ENCODE measurements at places on chromosomes 3 and 15.

DNA sequence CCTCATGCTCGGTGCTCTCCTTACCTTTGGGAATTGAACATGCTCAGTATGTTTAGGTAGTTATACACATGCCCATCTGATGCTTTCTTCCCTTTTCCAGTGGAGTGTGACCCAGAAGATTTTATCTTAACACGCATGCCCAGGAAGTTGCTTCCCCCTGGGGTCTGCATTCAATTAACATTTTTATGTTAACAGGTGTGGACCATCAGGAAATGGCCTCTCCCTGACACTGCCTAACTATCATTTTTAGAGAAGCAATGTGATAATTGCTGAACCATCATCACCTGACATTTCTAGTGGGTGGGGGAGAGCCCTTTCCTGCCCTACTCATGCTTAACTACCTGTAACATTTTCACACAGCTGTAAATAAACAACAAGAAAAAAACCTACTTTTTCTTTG is 55.1 kb upstream of the TGFBR2 start:
- no peak for DNase-seq

DNA sequence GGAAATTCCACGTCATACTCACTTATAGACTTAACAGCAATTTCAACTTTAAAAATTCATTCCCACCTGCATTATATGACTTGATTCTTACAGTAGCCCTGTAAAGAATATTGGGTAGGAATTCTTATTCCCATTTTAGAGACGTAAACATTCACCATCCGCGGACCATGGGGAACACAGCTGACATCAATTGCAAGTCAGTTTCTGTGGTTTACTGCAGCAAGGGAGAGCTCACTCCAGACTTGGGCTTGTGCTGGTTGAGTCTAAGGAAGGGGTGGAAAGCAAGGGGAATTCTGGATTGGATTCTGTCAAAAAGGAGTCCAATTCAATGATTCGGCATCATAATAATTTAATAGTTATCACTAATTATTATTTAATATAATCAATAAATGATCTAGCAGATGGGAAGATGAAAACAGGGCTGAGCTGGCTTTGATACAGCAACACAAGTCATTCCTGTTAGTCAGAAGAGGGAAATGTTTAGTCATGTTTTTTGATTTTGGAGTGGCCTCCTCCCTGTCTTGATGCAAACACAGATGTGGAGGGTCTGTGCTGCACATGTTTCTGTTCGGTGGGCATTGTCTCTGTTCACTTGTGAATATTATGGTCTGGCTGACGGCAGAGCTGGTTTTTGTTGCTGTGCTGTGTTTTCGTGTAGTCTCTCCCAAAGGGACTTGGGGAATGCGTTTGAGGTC is 9.7 kb downstream of the LIPC start:
- DNase-seq: no peak

DNA sequence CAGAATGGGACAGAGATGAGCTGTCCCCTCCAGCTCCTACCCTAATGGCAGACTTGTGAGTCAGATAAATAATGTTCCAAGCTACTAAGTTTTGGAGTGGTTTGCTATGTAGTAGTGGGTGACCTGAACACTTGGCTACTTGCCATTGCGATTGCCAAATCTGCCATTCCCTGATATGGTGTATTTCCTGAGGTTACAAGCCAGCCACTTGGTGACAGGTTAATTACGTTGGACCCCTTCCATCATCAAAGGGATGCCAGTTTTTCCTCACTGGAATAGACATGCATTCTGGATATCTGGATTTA is 33.6 kb downstream of the MORF4L1 start:
- no peak for DNase-seq

DNA sequence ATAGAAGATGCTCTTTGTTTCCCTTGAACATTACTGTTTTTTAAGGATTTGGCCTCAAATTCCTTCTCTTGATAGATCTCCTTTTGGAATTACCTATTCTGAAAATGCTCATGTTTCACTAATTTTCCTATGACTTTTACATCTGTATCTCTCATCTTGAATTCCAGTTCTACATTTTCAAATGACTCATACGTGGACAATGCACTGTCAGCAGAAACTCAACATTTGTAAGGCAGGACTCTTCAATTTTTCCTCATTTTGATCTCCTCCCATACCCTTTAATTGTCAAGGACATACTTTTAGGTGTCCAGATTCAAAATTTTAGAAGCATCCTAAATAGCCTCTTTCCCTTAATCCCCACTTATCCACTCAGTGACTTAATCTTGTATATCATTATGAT is 341.0 kb upstream of the RASGRP1 start:
- no peak for DNase-seq

- no peak for DNase-seq
Observed at GRCh38 chr3:50297896-50298725, 1.1 kb downstream of the HYAL3 start.

GRCh38 chr3:88478460-88478859 is 328.7 kb downstream of the C3orf38 start:
- no peak for DNase-seq

- no peak for DNase-seq
Observed at GRCh38 chr3:71956716-71957115, 171.8 kb upstream of the PROK2 start.

GRCh38 chr3:8640223-8640622 is 4.4 kb downstream of the SSUH2 start:
- no peak for DNase-seq

GRCh38 chr3:195556390-195556789 is 13.3 kb upstream of the PPP1R2 start:
- peak; percentile 42 for DNase-seq

GRCh38 chr3:185667574-185667973 is 81.5 kb downstream of the SENP2 start:
- DNase-seq: no peak

GRCh38 chr3:110804856-110805255 is 266.8 kb upstream of the NECTIN3 start:
- DNase-seq: no peak

- no peak for DNase-seq
Observed at GRCh38 chr15:71114066-71114680, 1.1 kb upstream of the THSD4 start.

GRCh38 chr3:122100591-122101463 is 45.7 kb downstream of the CD86 start:
- no peak for DNase-seq

GRCh38 chr3:174951034-174951433 is 91.9 kb downstream of the NAALADL2 start:
- DNase-seq: peak; percentile 38

- DNase-seq: no peak
Observed at GRCh38 chr15:84970843-84971242, 10.8 kb upstream of the PDE8A start.

GRCh38 chr15:79724312-79724711 is 172.5 kb downstream of the MTHFS start:
- DNase-seq: no peak

- no peak for DNase-seq
Observed at GRCh38 chr3:27076815-27077630, 292.2 kb downstream of the NEK10 start.

- no peak for DNase-seq
Observed at GRCh38 chr3:37387462-37387861, 213.1 kb upstream of the LRRFIP2 start.

- DNase-seq: no peak
Observed at GRCh38 chr15:38853608-38854007, 289.0 kb upstream of the RASGRP1 start.

- DNase-seq: no peak
Observed at GRCh38 chr3:159866201-159866746, 122.4 kb upstream of the IL12A start.

- DNase-seq: no peak
Observed at GRCh38 chr15:72170691-72171090, 26.9 kb downstream of the GRAMD2A start.

GRCh38 chr3:17645074-17645698 is 97.2 kb downstream of the TBC1D5 start:
- DNase-seq: peak; percentile 68

DNA sequence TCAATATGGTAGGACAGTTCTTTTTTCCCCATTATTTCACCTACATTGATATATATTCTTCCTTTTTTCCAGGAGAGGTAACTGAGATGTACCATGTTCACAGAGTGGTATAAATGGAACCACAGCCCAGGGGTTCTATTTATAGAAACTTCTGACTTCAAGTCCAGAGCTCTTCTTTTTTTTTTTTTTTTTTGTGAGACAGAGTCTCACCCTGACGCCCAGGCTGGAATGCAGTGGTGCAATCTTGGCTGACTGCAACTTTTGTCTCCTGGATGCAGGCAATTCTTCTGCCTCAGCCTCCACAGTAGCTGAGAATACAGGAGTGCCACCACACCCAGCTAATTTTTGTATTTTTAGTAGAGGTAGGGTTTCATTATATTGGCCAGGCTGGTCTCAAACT is 267.1 kb upstream of the TPRG1 start:
- DNase-seq: no peak

GRCh38 chr3:53242642-53243041 is 13.2 kb downstream of the TKT start:
- no peak for DNase-seq

- DNase-seq: no peak
Observed at GRCh38 chr3:99503350-99503749, 135.0 kb upstream of the COL8A1 start.

DNA sequence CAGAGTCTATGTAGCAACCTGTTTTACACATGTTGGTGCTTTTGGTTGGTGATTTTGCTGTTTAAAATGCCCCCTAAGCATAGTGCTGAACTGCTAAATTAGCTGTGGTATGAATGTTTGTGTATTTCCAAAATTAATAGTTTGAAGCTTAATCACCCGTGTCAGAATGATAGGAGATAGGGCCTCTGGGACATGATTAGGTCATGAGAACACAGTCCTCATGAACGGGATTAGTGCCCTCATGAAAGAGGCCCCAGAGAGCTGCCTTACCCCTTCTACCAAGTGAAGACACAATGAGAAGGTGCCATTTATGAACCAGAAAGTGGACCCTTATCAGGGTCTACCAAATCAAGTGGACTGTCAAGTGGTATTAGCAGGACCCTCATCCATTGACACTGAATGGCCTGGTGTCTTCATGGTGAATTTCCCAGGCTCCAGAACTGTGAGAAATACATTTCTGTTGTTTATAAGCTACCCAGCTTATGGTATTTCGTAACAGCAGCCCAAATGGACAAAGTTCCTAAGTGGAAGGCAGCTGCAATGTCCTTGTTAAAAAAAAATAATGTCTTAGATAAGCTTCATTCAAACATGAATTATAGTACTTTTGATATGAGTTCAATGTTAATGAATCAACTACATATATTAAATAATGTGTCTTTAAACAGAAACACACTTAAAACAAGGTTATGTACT is 37.7 kb upstream of the FRMD4B start:
- no peak for DNase-seq

GRCh38 chr3:197960694-197961581 is 921 bp downstream of the LMLN start:
- DNase-seq: no peak

DNA sequence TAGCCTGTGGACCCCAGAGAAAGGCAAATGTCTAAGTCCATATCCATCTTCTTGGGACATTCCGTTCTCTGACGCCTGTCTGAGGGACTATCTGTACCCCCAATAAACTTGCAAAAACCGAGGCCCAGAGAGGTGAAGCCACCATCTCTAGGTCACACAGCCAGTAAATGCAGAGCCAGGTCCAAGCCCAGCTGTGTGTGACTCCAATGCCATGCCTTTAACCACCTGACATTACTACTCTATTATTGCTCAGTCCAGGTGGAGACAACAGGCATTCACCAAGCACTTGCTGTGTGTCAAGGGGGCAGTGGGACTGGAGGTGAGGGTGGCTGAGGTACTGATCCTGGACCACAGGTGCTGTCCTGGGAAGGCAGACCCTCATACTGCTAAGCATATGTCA is 25.4 kb downstream of the CYP8B1 start:
- no peak for DNase-seq

DNA sequence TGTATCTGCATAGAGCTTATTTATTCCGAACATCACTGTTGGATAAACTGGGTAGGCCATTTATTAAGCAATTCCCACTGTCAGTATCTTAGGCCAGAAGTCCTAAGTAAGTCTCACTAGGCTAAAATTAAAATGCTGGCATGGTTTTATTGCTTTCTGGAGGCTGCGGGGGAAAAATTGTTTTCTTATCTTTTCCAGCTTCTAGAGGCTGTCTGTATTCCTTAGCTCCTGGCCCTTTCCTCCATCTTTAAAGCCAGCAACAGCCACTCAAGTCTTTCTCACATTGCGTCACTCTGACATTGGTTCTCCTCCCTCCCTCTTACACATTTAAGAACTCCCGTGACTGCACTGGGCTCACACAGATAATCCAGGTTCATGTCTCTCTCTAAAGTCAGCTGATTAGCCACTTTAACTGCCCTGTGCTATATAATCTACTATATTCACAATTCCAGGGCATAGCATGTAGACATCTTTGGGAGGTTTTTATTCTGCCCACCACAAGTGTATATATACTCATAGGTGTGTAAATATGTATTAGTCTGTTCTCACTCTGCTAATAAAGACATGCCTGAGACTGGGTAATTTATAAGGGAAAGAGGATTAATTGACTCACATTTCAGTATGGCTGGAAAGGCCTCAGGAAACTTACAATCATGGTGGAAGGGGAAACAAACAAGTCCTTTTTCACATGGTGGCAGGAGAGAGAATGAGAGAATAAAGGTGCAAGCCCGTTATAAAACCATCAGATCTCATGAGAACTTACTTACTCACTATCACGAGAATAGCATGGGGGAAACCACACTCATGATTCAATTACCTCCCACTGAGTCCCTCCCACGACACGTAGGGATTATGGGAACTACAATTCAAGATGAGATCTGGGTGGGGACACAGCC is 113.5 kb upstream of the SLC7A14 start:
- DNase-seq: peak; percentile 69

DNA sequence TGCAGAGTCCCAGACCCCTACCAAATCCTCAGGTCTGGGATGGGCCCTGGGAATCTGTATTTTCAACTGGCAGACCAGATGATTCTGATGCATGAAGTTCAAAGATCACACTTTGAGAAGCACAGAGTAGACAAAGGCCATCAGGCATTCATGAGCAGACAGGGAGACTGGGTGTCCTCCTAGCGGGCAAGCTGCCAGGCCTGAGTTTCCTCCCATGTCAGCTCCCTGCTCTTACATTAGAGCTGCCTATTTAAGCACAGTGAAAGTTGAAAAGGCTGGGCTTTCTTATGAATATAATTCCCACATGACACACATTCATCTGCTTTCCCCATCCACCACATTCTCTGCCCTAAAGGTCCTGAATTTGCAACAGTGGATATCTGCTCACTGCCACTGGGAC is 14.0 kb downstream of the CAPN3 start:
- no peak for DNase-seq

DNA sequence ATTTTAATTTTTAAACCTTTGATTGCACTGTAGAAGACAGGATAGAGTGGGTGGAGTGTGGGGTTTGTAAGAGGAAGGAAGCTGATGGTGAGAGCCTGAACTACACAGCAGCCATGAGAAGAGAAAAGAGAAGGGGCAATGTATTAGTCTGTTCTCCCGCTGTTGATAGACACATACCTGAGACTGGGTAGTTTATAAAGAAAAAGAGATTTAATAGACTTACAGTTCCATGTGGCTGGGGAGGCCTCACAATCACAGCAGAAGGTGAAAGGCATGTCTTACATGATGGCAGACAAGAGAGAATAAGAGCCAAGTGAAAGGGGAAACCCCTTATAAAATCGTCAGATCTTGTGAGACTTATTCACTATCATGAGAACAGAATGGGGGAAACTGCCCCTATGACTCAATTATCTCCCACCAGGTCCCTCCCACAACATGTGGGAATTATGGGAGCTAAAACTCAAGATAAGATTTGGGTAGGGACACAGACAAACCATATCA is 37.3 kb downstream of the STARD5 start:
- no peak for DNase-seq

- DNase-seq: no peak
Observed at GRCh38 chr3:129231331-129232119, 17.9 kb upstream of the COPG1 start.

- DNase-seq: no peak
Observed at GRCh38 chr3:140765246-140765645, 87.4 kb downstream of the TRIM42 start.
